ENCODE measurements at places on chromosomes 4 and X.

DNA sequence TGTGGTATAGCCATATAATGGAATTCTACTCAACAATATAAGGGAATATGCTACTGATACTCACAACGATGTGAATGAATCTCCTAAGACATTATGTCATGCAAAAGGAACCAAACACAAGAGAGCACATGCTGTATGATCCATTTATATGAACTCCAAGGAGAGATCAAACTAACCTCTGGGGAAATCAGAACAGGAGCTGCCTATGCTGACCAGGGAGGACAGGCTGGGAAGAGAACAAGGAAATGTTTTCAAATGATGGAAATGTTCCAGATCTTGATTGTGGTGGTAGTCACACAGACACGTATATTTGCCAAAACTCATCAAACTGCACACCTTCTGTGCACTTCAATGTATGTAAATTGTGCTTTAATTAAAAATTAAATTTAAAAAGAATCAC, 175.3 kb downstream of the BCOR start:
- DNase-seq, result no peak

- DNase-seq, result no peak
Observed at GRCh38 chrX:724256-724655, 93.7 kb downstream of the SHOX start.

DNA sequence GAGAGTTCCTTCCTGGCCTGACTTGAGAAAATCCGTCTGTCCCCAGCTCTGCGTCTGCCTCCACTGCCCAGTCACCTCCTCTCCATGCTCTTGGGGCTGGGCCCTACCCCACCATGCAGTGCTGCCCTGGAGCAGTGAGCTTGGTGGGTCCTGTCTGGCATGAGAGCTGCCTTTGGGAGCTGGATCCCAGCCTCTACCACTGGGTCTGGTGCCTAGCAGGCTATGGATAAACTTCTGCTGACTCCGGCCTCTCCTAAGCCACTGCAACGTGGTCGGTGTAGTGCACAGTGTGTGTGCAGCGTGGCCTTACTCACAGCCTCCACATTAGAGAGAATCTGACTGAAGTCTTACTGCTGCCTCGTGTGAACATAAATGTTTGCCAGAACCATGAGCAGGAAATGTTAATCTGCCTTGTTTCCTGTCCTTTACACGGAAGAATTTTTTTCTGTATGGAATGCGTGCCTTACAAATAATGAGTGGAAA, 47.6 kb downstream of the HTT start:
- DNase-seq, result no peak

GRCh38 chr4:121765971-121766538, 1.1 kb upstream of the SMIM43 start:
- no peak for DNase-seq

DNA sequence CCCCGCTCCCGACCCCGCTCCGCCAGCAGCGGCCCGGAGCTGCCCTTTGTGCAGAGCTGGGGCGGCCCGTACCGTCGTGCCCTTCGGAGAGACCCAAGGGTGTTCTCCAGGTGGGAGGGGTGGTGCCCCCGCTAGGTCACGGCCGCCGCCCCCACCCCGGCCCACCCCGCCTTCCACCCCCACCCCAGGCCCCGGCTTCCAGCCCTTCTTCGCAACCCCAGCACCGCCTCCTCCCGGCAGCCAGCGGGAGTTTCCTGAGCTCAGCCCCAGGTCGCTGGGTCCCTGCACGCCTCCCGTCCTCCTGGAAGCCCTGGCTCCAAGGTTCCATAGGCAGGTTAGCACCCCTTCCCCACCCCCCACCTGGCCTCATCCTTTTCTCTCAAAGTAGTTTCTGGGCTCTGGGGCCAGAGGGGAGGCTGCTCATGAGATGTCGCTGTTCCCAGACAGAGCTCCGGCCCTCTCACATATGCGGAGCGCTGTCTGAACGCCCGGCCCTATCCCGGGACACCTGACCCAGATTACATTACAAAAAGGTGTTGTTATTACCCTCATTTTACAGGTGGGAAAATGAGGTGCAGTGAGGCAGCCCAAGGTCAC, 25.2 kb upstream of the FGFR3 start:
- no peak for DNase-seq

DNA sequence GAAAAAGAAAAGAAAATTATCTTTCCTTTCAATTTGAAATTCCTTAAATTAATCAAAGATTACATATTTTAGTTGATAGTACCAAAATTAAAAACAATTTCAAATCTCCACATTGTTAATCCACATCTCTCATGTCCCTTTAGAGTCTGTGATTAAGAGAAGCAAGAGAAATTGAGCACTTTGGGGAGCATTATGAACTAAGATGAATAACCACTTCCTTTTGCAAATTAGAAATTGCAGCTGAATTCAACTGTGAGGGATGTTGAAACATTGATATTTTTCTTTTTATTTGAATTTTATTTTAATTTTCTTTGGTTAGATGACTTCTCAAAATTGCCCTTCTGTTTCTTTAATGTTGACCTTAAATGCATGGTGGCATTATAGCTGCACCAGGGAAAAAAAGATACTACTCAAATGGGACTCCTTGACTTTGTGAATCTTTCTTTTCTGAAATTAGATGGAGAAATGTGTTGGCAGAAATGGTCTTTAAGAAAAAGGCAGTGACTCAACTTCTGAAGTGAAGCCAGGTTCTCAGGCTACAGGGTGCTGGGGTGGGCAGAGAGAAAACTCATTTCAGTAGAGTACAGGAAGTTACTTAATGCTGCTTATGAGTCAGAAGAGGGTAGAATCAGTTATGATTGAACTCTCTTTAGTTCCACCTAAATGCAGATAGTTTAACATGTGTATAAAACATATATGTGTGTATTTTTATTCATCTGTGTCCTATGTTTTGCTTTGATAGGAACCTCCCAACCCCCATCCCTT, 92.0 kb upstream of the TNIP3 start:
- peak; percentile 44 for DNase-seq
